Subcutaneous preadipocyte (primary cell): ENCODE measurements at places on chromosomes 6 and 20. TPM values are rescaled to one million over a fixed set of nuclear protein-coding genes. Genes with fewer than 3 reads are reported as not detected.

Gene VSX1
- total RNA-seq, result not detected in 2 replicates

Gene JAG1
- total RNA-seq, result 20.9 and 34.8 TPM in 2 replicates

Gene PMEPA1
- under 0.01 and 0.20 TPM in 2 replicates for total RNA-seq

Gene SCGN
- under 0.01 TPM in 1 of 2 replicates, not detected in the other for total RNA-seq

Gene CDSN
- not detected in 2 replicates for total RNA-seq
